ENCODE measurements at places on chromosomes 2 and 18. TPM values are rescaled to one million over a fixed set of nuclear protein-coding genes. Genes with fewer than 3 reads are reported as not detected.
A peak's percentile ranks its signal among the peaks of the same experiment; 100 is the strongest.

DNA sequence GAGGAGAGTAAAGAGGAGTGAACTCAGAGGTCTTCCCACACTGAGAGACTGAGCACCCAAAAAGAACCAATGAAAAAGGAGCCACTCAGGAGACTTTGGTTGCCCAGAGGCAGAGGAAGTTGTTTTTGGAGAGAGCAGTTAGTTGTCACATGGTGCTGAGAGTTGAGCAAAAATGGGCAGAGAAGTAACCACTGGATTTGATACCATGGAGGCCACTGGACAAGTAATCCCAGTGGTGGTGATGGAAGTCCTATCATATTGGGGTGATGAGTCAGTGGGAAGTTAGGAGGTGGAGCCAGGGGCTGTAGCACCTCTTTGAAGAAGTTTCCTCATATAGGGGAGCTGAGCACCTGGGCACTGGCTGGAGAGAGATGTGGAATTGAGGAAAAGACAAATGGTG, 235.8 kb downstream of the TPGS2 start:
- H3K27me3 ChIP-seq: no peaks in the 10 kb centered on the region
- no peaks in the 10 kb centered on the region for H3K4me1 ChIP-seq
- H3K36me3 ChIP-seq: no peaks in the 10 kb centered on the region
- DNase-seq: no peak

DNA sequence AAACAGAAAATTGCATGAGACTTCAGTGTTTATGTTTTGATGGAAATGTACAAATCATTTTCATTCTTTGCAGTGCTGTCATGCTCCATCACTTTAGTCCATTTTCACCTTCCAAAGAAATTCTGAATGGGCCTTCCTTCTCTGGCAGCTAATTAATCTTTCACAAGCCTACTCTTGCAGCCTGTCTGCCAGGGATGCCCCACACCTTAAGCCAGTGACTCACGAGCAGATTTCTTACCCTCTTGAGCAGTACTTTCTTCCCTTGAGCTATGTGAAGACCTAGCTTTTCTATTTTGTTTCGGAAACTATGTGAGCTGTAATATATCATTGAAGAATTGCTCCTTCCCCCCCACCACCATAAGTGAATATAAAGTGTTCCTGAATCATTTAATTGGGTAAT, 404.3 kb upstream of the VWC2L start:
- no peak overlapping the region for H3K4me3 ChIP-seq
- H3K27me3 ChIP-seq: no peaks in the 10 kb centered on the region
- no peak overlapping the region for H3K27ac ChIP-seq
- no peaks in the 10 kb centered on the region for H3K36me3 ChIP-seq
- no peak for DNase-seq

DNA sequence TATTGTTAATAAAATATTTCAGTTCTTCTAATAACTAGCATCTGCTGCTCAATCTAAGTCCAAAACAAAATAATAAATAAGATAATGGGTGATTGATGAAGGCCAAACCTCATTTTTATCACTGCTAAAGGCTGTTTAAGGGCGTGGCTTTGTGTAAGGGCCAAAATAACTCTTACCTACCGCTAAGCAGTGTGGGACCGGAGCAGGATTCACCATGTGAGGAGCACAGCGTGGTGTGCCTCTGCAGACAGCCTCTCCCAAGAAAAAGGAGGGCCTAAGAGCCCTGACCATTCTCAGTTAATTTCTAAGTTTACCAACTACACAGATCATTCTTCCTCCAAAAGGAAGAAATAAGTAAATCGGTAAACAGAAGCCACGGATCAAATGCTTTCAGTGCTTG, 353.7 kb downstream of the ARL6IP6 start:
- no peaks in the 10 kb centered on the region for H3K4me1 ChIP-seq
- H3K4me3 ChIP-seq: no peak overlapping the region
- DNase-seq: no peak
- no peaks in the 10 kb centered on the region for H3K27me3 ChIP-seq
- H3K27ac ChIP-seq: no peak overlapping the region

DNA sequence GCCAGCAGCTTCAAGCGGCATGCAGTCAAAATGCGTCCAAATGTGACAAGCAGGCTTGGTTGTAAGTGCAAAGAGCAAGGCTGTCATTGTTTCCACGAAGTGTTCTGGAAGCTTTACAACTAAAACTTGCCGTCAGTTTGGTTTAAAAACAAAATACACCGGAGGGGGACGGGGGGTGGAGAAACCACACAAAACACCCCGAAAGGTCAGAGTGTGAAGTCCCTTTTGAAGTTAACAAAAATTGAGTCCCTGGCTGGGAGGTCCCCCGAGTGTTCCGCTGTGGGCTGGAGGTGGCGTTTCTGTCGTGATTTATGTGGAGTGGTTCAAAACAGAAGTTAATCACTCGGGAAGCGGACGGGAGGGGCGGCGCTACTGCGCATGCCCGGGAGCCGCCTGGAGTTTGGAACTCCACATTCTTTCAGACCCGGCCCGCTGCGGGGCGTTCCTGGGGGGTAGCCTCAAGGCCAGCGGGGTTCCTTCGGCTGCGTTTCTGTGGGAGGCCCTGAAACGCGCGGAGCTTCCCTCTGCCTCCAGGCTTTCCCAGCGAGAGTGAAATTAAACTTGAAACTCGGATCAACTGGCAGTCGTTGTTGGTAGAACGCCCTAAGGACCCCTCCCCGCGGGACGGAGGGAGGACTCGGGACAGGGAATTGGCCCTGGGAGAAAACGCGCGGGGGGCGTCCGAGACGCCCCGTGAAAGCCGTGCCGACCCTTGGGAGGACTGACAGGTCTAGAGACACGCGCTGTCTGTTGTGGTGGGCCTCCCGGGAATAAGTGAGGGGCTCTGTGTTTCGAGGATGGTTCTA, 1.4 kb downstream of the TGIF1 start:
- peak overlapping the region; percentile 98 for H3K27ac ChIP-seq
- peak; percentile 95 for DNase-seq
- no peaks in the 10 kb centered on the region for H3K27me3 ChIP-seq
- H3K4me3 ChIP-seq: peak overlapping the region; percentile 75

- DNase-seq: no peak
- H3K4me3 ChIP-seq: no peak overlapping the region
- no peaks in the 10 kb centered on the region for H3K4me1 ChIP-seq
- H3K27me3 ChIP-seq: no peaks in the 10 kb centered on the region
- no peak overlapping the region for H3K27ac ChIP-seq
Observed at GRCh38 chr2:31642707-31643106, 62.0 kb upstream of the SRD5A2 start.

DNA sequence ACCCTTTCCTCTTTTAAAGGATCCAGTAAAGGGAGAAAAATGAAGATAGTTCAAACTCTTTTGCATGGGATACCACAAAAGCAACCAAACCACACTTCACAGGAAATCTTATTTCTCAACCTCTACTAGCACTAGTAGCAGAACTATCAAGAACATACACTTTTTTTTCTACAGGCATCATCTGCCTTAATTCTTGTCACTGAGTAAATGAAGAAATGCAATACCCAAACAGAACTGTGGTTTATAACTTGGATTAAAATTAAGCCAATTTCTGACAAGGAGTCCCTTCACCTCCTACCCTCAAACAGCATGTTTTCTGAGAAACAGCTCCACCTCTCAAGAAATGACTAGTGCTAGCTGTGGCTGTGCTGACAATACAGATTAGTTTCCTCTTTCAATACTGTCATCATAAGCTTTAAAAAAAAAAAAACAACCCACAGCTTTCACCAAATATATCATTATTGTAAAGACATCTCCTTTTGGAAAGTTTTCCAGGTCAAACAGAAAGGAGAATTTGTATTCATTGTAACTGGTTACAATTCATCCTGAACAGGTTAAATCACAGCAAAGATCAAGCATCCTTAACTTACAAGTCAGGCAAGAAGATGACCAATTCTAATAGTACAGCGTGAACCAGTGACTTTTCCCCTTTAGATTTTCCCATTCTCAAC, 44.4 kb downstream of the PTPN2 start:
- H3K27ac ChIP-seq: peak overlapping the region; percentile 79
- H3K36me3 ChIP-seq: peaks cover 10% of the 10 kb centered on the region
- DNase-seq: no peak

DNA sequence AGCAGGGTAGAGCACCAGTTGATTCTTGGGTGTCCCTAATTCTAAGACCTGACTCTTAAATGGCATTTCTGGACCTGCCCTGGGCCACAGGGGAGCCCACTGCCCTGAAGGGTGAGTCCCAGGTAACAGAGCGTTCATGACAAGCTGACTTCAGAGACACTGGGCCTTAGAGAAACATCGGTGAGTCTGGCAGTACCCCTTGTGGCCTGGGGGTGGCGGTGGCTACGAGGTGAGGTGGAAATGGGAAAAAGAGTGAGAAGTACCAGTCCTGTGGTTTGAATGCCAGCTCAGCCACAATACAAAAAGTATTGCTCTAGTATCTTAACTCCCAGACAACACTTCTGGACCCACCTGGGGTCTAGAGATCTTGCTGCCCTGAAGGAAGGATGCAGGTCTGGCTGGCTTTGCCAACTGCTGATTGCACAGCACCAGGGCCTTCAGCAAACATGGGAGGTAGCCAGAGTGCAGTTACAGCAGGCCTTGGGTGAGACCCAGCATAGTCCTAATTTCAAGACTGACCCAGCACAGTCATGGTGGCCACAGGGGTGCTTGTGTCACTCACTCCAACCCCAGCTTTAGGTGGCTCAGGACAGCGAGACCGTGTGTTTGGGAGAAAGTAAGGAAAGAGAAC, 44.5 kb downstream of the USP34 start:
- H3K36me3 ChIP-seq: no peaks in the 10 kb centered on the region
- DNase-seq: peak; percentile 76
- no peaks in the 10 kb centered on the region for H3K27me3 ChIP-seq

- no peak overlapping the region for H3K27ac ChIP-seq
- no peaks in the 10 kb centered on the region for H3K36me3 ChIP-seq
- H3K4me1 ChIP-seq: no peaks in the 10 kb centered on the region
- H3K27me3 ChIP-seq: no peaks in the 10 kb centered on the region
Observed at GRCh38 chr18:40529478-40529877, 1425.6 kb upstream of the PIK3C3 start.

GRCh38 chr2:239181074-239181902, 219.5 kb downstream of the HDAC4 start:
- H3K4me1 ChIP-seq: no peaks in the 10 kb centered on the region
- H3K27me3 ChIP-seq: no peaks in the 10 kb centered on the region
- no peak overlapping the region for H3K4me3 ChIP-seq
- H3K36me3 ChIP-seq: peaks cover 49% of the 10 kb centered on the region
- no peak overlapping the region for H3K27ac ChIP-seq

DNA sequence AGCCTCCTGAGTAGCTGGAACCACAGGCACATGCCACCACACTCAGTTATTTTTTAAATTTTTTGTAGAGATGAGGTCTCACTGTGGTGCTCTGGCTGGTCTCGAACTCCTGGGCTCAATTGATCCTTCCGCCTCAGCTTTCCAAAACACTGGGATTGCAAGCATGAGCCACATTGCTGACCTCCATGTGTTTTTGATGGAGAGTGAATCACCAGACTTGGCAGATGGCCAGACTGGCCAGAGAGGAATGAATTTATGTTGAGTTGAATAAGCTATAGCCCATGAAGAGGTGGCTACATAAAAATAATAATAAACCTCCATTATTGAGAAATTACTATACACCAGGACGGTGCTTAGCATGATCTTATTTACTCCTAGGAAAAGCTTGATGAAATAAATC, 91.5 kb downstream of the MREG start:
- H3K27me3 ChIP-seq: no peaks in the 10 kb centered on the region
- no peak overlapping the region for H3K27ac ChIP-seq
- H3K4me3 ChIP-seq: no peak overlapping the region
- peak; percentile 52 for DNase-seq
- no peaks in the 10 kb centered on the region for H3K4me1 ChIP-seq
- no peaks in the 10 kb centered on the region for H3K36me3 ChIP-seq

DNA sequence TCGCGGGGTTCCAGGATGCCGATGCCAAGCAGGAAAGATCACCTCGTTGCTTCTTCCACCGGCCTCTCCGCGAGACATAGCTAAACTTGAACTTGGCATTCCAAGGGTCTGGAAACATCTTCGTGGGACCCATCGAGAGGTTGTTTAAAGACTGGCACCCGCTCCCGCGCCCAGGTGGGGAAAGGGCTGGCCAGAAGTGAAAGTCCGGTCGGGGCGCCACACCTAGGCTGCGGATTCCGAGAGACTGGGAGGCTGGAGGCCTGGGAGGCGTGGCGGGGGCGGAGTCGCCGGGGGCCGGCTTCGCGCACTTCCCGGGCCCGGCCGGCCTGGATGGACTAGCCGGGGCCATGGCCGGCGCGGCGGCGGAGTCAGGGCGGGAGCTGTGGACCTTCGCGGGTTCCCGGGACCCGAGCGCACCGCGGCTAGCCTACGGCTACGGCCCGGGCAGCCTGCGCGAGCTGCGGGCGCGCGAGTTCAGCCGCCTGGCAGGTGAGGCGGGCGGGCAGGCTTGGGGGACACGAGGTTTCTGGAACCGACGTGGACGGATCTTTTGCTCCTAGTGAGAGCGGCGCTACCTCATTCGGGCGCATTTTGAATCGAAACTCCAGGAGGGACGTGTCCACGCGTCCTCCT, at the start of gene MOCOS:
MOCOS (plus strand) TSS at position 305 of the 633 bp plus-strand sequence; CDS start at position 348, 43 bp downstream.
- H3K4me3 ChIP-seq: peak within 1 kb of the TSS; percentile 81
- peak; percentile 96 for DNase-seq
- H3K36me3 ChIP-seq: no peaks in the 10 kb centered on the region
- no peaks in the 10 kb centered on the region for H3K4me1 ChIP-seq

DNA sequence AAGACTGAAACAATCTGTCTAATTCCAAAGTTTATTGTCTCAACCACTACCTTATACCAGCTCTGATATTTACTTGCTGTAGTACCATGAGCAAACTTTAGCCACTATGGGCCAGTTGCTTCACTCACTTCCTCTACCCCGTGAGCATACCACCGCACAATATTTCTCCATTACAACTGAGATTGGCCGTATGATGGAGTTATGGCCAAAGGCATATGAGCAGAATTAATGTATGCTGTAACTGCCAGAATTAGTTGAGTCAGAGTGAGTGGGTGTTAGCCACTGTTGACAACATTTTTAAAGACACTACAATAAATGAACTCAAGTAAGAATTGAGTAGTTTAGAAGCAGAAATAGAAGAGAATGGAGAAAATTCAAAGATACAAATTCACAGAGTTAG, 69.7 kb downstream of the LRATD1 start:
- no peak overlapping the region for H3K27ac ChIP-seq
- no peaks in the 10 kb centered on the region for H3K4me1 ChIP-seq
- no peaks in the 10 kb centered on the region for H3K36me3 ChIP-seq

Gene NCKAP1
- 73.5 TPM for total RNA-seq

Gene LYPD1
- total RNA-seq: not detected

Gene RAMP1
- 11.6 TPM for total RNA-seq

Gene WDR75
- total RNA-seq: 45.4 TPM

Gene CLHC1
- 1.9 TPM for total RNA-seq

Gene SULT1C4
- 5.8 TPM for total RNA-seq

Gene AMER3
- 0.70 TPM for total RNA-seq

Gene DSG3
- not detected for total RNA-seq

Gene CNGA3
- 2.2 TPM for total RNA-seq
